Gastroesophageal sphincter (tissue), 4 donors: ENCODE measurements at places on chromosomes 16 and 17. TPM values are rescaled to one million over a fixed set of nuclear protein-coding genes. Genes with fewer than 3 reads are reported as not detected.

The ARMC5 gene
- total RNA-seq, result 9.6 TPM

The SNN gene
- total RNA-seq, result 34.6 TPM

The KCNG4 gene
- total RNA-seq, result not detected

The ELMO3 gene
- total RNA-seq, result 0.15 TPM

The NKD1 gene
- 39.5 TPM for total RNA-seq

The NOG gene
- 3.2 TPM for total RNA-seq

The SRCIN1 gene
- 2.3 TPM for total RNA-seq

The C16orf96 gene
- total RNA-seq, result not detected

The FSCN2 gene
- 1.1 TPM for total RNA-seq

The CCL15 gene
- total RNA-seq, result not detected

The MRPL10 gene
- total RNA-seq, result 54.3 TPM

The FNDC8 gene
- not detected for total RNA-seq

The KRTAP4-4 gene
- not detected for total RNA-seq

The HS3ST2 gene
- 1.6 TPM for total RNA-seq

The CDH8 gene
- 3.0 TPM for total RNA-seq

The TCAP gene
- total RNA-seq, result 1.3 TPM

The BCAR1 gene
- 34.6 TPM for total RNA-seq

The SHCBP1 gene
- total RNA-seq, result 4.1 TPM

The TGFB1I1 gene
- 208 TPM for total RNA-seq

The MYCBPAP gene
- total RNA-seq, result 0.27 TPM

The CCL11 gene
- total RNA-seq, result 2.8 TPM

The PNMT gene
- 7.6 TPM for total RNA-seq

The SDR42E2 gene
- total RNA-seq, result not detected

The OR2C1 gene
- 0.31 TPM for total RNA-seq
